Body of pancreas (tissue), 4 donors: ENCODE measurements at places on chromosomes 16 and 17.

DNA sequence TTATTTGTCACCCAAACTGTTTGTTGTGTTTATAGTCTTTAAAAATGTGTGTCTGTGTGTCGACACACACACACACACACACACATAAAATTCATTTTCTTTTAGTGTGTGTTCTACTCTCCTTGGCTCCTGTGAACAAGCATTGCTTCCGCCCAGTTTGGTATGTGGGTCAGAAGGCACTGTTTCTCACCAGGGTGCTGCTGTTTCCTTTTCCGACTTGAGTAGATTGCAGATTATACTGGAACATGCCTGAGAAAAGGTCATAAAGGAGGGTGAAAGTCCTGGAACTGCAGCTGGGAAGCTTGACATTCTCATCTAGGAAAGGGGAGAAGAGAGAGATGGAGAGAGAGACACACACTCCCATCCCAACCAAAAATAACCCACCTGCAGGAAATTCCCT is 330.3 kb downstream of the BCAS3 start:
- DNase-seq: no peak
- no peak overlapping the region for H3K27ac ChIP-seq
- peaks cover 3% of the 10 kb centered on the region for H3K27me3 ChIP-seq
- no peaks in the 10 kb centered on the region for H3K4me1 ChIP-seq

GRCh38 chr16:9846362-9847099 is 335.7 kb downstream of the GRIN2A start:
- H3K27me3 ChIP-seq: no peaks in the 10 kb centered on the region
- no peaks in the 10 kb centered on the region for H3K4me1 ChIP-seq
- no peak overlapping the region for H3K27ac ChIP-seq
- H3K4me3 ChIP-seq: no peak overlapping the region
- H3K36me3 ChIP-seq: no peaks in the 10 kb centered on the region

DNA sequence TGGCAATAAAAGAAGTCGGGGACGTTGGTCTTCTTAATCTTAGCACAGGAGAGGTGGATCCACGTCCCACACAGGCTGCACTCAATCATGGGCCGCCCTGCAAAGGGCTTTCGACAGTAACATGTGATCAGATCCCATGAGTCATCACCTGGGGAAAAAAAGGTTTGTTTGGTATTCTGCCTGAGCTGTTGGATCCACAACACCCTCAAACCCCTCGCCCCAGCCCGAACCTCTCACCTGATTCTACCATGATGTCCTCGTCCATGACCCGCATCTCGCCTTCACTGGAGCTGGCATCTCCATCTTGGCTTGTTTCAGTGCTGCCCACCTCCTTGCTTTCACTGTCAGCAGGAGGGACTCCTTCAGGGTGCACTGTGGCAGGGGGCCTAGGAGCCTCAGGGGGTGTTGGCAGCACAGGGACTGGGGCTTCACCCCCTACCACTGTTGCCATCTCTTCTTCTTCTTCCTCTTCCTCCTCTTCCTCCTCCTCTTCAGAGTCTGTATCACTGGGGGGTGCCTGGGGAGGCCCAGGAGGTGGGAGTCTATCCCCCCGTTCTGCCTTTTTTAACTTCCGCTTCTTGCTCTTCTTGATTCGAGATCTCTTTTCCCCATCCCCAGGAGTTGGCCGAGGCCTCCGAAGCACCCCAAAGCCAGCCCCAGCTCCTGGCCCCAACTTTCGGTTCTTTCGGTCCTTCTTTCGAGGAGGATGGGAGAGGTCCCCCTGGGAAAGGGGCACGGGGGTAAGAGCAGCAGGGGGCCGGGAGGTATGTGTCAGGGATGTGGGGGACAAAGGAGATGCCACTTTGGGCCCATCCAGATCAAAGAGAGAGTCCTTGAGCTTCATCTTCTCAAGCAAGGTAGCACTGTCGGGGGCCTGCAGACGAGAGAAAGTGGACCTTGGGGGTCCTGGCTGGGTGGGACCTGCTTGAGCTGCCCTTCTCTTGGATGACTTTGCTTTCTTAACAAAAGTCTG is 1.7 kb upstream of the DVL2 start:
- DNase-seq: no peak
- H3K27me3 ChIP-seq: no peaks in the 10 kb centered on the region
- H3K4me1 ChIP-seq: peaks cover 68% of the 10 kb centered on the region

DNA sequence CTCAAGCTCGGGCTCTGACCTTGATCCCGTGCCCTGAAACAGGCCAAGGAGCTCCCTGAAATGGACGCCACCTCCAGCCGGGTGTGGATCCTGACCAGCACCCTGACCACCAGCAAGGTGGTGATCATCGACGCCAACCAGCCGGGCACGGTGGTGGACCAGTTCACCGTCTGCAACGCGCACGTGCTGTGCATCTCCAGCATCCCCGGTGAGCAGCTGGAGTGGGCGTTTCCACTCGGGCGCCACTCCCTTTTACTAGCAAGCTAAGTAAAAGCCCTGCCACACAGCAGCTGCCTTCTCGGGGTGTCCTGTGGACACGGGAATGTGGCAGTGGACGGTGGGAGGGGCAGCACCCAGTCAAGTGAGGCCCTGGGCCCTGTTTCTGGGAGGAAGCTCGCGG is 6.4 kb downstream of the NME3 start:
- peaks cover 9% of the 10 kb centered on the region for H3K4me1 ChIP-seq
- H3K27me3 ChIP-seq: no peaks in the 10 kb centered on the region
- no peak for DNase-seq

GRCh38 chr17:61422116-61422799 is 22.6 kb downstream of the TBX2 start:
- no peaks in the 10 kb centered on the region for H3K36me3 ChIP-seq
- H3K27me3 ChIP-seq: no peaks in the 10 kb centered on the region
- H3K27ac ChIP-seq: no peak overlapping the region
- DNase-seq: no peak
- H3K4me1 ChIP-seq: peaks cover under 1% of the 10 kb centered on the region

DNA sequence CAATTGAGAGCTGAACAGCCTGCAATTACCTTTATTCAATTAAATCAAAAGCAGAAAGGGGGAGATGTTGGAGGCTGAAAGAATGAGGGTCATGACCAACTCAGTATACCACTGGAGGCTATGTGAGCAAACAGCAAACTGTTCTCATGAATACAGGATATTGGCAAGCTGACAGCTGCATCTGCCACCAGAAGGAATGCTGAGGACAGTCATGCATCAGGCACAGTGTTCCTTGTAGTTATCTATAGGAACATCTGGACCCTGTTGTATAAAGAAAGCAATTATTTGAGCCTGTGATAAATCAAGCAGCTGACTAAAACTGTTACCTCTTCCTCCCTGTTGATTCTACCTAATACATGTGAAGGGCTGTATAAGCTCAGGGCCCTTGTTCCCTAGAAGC is 2064.6 kb downstream of the TP53TG3F start:
- DNase-seq: no peak
- no peaks in the 10 kb centered on the region for H3K36me3 ChIP-seq
- no peaks in the 10 kb centered on the region for H3K27me3 ChIP-seq
- H3K4me1 ChIP-seq: no peaks in the 10 kb centered on the region
- no peak overlapping the region for H3K4me3 ChIP-seq

DNA sequence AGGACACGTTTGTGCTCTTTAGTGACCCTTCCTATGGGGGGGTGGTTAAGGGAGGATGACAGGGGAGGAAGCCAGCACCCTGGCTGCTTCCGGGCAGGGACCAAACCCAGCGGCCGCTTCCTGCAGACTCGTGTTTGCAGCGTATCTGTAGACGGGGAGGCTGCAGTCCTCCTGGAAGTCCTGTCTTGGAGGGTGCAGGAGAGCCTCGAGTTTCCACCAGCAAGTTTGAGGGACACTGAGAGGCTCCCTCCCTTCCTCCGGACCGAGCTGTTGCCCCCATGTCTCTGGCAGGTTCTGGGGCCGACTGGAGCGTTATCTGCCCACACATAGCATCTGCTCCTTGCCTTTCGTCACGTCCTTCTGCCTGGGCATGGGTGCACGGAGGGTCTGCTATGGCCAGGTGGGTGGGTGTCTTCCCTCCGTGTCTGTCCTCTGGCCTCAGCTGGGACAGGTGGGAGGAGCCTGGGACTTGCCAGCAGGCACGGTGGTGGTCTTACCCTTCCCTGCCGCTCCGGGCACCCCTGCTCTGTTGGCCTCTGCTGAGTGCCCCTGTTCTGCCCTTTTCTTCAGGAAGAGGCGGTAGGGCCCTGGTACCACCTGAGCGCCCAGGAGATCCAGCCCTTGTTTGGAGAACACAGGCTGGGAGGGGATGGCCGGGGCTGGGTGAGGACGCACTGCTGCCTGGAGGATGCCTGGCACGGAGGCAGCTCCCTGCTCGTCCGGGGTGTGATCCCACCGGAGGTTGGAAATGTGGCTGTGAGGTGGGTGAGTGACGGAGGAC is 8.8 kb downstream of the ENGASE start:
- H3K4me1 ChIP-seq: no peaks in the 10 kb centered on the region
- no peaks in the 10 kb centered on the region for H3K27me3 ChIP-seq
- no peak overlapping the region for H3K4me3 ChIP-seq
- DNase-seq: no peak
- H3K36me3 ChIP-seq: peaks cover 18% of the 10 kb centered on the region

DNA sequence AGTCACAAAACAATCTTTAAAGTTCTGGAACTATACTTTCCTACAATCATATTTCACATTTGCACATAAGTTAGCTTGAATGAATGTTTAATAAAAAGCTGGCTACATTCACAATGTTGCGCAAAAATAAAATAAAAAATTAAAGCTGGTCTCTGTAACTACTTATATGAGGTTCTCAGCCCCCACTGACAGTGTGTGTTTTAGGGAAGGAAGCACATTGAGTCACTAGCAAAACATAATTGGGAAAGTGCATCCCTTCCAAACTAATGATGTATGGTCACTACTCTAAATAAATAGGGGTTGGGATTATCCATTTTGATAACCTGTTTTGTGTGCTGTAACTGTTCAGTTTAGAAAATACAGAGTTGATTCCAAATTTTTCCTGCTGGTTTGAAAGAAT is 251.9 kb downstream of the IRX3 start:
- H3K4me3 ChIP-seq: no peak overlapping the region
- H3K27me3 ChIP-seq: no peaks in the 10 kb centered on the region
- no peak for DNase-seq
- no peak overlapping the region for H3K27ac ChIP-seq
- no peaks in the 10 kb centered on the region for H3K4me1 ChIP-seq
- H3K36me3 ChIP-seq: no peaks in the 10 kb centered on the region
